ENCODE measurements at places on chromosomes 13 and 19. TPM values are rescaled to one million over a fixed set of nuclear protein-coding genes. Genes with fewer than 3 reads are reported as not detected.

- DNase-seq, result no peak
Observed at GRCh38 chr19:3672993-3673392, 27.3 kb downstream of the PIP5K1C start.

GRCh38 chr13:101917833-101918661 lies 465.6 kb downstream of the ITGBL1 start:
- DNase-seq, result no peak

DNA sequence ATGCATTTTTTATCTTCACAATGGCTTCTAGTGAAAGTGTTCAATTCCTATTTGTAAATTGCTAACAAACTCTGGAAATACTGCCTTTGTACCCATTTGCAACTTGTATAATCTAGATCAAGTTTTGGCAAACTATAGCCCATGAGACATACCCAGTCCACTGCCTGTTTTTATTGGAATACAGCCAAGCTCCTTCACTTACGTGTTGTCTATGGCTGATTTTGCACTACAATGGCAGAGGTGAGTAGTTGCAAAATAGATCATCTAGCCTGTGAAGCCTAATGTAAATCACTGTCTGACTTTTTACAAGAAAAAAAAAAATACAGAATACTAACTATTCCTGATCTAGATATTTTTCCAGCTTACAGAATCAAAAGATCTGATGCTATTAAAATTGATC lies 37.1 kb downstream of the DZIP1 start:
- no peak for DNase-seq

Gene S1PR4
- polyA plus RNA-seq, result 0.23 TPM

Data from pancreas (tissue), 10 donors.